ENCODE measurements at places on chromosomes 16 and 17. TPM values are rescaled to one million over a fixed set of nuclear protein-coding genes. Genes with fewer than 3 reads are reported as not detected.

TOM1L1 gene
- not detected for total RNA-seq

ZP2 gene
- not detected for total RNA-seq

SCARF1 gene
- 0.70 TPM for total RNA-seq

SMIM5 gene
- total RNA-seq = not detected

- peaks cover 24% of the 10 kb centered on the region for H3K4me1 ChIP-seq
- H3K27me3 ChIP-seq = no peaks in the 10 kb centered on the region
- DNase-seq = no peak
- H3K27ac ChIP-seq = no peak overlapping the region
- H3K36me3 ChIP-seq = peaks cover 63% of the 10 kb centered on the region
Measured at GRCh38 chr16:74465851-74466685, 44.8 kb upstream of the CLEC18B start.

GRCh38 chr16:26475596-26475995, 591.1 kb upstream of the C16orf82 start:
- no peak overlapping the region for H3K27ac ChIP-seq
- no peak overlapping the region for H3K4me3 ChIP-seq
- no peaks in the 10 kb centered on the region for H3K4me1 ChIP-seq
- H3K36me3 ChIP-seq = no peaks in the 10 kb centered on the region

All from activated CD8-positive, alpha-beta memory T cell treated with anti-CD3 and anti-CD28 coated beads, Interleukin-2, amount 10 ng/mL, durations not matched to agents 7 days and 5 days (primary cell).